ENCODE measurements at places on chromosomes 1 and 21.

GRCh38 chr1:164651351-164651951, 92.5 kb downstream of the PBX1 start:
- DNase-seq: no peak

- no peak for DNase-seq
Observed at GRCh38 chr1:13737398-13737797, 37.4 kb downstream of the PRDM2 start.

GRCh38 chr1:153944005-153944826, 2.3 kb downstream of the DENND4B start:
- no peak for DNase-seq

GRCh38 chr1:166675213-166675612, 164.1 kb upstream of the POGK start:
- DNase-seq: no peak

DNA sequence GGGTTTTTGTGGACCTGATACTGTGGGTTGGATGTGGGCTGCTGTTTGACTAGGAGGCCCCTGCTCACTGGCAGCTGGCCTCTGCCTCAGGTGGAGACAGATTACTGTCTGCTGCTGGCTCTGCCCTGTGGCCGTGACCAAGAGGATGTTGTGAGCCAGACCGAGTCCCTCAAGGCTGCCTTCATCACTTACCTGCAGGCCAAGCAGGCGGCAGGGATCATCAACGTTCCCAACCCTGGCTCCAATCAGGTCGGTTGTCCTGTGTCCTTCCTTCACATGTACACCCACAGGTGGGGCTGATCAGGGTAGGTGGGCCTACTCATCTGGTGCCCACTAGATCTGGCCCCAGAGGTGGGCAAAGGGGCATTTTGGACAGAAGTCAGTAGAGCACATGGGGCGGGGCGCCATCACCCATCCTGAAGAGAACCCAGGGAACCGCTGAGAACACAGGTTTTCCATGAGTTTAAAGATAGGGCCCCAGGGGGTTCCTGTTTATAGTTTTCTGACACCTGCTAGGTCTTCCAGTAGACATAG, 37.2 kb downstream of the ZBTB17 start:
- peak; percentile 17 for DNase-seq

GRCh38 chr1:43994794-43995790, 3.7 kb downstream of the CCDC24 start:
- DNase-seq: peak; percentile 55

DNA sequence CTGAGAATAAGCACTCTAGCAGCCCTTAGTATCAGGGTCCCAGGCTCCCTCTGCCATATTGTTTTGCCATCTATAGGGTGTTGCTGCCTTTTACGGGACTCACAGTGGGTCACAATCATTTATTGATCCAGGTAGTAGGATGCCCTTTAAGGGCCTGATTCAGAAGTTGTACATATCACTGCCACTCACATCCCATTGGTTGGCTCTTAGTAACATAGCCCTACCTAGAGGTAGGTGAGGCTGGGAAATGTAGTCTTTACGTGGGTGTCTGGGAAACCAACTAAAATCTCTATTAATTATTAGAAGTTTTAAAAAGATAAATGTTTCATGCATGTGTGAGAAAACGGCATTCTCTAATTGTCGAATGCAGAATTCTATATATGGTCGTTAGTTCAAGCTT, 78.8 kb upstream of the ATP5PO start:
- DNase-seq: no peak

DNA sequence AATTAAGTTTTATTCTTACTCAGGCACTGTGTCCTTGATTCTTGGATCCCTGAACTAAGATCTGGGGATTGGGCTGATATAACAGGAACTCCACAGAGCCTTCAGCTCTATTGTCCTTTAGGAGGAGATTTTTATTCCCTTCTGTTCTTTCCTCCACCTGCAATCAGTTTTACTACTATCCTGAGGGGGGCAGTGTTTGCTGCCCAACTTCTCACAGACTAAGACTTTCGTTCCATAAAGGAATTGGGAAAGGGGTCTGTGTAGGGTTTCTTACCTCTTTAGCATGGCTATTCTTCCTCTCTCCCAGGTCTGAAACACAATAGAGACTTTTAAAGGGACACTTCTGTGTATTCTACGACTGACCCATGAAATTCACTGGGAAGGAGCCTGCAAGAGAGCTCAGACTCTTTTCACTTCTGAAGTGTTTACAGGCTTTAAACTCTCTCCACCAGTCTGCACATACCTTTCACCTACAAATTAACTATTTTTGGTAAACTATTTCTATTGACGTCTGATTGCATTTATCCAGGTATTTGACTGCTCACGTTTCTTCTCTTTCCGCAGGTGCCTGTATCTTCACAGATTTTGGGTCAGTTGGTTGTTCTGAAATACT, 103.3 kb upstream of the DEPDC1 start:
- no peak for DNase-seq

DNA sequence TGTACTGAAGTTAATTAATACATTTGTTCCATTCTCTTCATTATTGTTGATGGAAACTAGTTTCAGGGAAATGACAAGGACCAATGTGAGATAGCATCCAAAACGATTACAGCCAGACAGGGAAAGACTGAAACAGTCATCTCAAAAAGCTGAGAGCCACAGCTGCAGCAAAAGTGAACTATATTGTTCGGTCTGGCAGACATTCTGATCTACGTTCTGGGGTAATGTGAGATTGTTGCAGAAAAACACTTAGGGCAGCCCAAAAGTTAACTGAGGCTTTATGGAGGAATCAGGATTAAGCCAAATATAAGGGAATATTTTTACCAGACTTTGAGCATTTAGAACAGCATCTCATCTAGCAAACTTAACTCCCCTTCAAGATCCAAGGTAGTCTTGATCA, 112.9 kb downstream of the LRRC40 start:
- no peak for DNase-seq

DNA sequence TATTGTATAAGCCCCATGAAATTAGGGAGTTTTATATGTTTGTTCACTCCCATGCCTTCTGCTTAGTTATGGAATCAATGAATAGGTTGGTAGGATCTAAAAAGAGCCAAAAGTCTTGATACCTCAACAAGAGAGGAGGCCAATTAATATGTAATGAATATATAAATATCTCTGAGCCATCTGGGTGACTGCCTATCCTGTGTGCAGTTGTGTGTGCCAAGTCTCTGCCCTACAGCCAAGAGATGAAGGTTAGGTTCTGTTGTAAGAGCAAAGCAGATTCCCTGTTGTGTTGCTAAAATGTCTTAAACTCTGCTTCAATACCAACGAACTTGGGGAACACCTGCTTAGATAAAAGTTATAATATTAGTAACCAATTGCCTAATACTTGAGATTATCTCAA, 61.8 kb upstream of the GORAB start:
- DNase-seq: no peak

- no peak for DNase-seq
Observed at GRCh38 chr1:168261390-168261789, 19.3 kb upstream of the TBX19 start.

- DNase-seq: no peak
Observed at GRCh38 chr1:89725011-89725370, 92.1 kb downstream of the LRRC8C start.

- no peak for DNase-seq
Observed at GRCh38 chr1:33468967-33469366, 3.5 kb upstream of the ZSCAN20 start.

DNA sequence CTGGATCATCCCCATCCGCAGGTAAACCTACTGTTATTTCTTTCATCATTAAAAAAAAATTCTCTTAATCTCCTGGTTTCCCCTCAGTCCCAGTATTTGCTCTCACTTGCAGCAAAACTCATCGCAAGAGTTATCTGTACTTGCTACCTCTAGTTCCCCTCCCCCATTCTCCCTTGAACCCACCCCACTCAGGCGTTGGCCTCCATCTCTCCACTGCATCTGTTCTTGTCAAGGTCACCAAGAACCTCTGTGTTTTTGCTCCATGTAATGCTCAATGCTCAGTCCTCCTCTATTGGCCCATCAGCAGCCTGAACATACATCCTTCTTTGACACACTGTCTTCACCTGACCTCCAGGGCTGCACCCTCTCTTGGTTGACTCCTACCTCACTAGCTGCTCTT, 4.6 kb downstream of the PKLR start:
- no peak for DNase-seq

DNA sequence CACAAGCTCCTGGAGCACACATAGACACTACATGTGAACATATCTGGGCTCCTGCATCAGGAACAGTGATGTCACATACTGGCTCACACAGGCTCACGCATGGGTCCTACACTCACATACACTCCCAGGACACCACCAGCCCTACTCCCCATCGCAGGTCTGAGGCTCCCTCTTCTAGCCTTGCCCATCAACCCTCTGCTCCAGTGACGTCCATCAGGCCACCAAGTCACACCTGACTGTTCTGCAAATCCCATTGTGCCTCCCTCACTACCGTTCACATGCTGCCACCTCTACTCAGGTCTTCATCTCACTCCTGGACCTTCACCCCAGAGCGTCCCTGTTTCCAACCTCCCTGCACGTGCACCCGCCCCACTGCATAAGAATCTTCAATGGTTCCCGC, 18.1 kb downstream of the TFAP2E start:
- DNase-seq: no peak

DNA sequence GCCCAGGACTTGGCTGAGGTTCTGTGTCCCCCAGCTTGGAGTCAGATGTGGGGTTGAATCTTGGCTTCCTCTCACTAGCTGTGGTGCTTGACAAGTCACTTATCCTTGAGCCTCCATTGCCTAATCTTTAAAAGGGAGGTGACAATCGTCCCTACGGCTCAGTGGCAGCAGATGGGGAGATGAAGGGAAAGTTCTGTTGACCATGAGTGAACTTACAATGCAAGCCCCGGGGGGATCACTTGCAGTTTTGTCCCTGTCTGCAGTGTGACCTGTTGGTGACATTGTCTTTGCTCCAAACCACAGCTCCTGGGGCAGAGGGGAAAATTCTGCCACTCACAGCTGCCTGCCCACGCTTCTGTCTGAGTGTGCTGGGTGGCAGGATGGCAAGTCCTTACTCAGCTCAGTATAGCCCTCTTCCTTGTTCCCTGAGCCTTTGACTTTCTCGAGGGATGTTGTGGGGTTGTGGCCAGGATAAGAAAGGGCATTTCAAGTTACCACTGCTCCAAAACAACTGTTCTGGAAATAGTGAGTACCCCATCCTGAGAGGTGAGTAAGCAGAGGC, 1.7 kb downstream of the PCSK9 start:
- DNase-seq: no peak

GRCh38 chr1:98028800-98029199, 108.0 kb upstream of the DPYD start:
- no peak for DNase-seq

GRCh38 chr1:1167398-1167821, 6.3 kb upstream of the TTLL10 start:
- no peak for DNase-seq

DNA sequence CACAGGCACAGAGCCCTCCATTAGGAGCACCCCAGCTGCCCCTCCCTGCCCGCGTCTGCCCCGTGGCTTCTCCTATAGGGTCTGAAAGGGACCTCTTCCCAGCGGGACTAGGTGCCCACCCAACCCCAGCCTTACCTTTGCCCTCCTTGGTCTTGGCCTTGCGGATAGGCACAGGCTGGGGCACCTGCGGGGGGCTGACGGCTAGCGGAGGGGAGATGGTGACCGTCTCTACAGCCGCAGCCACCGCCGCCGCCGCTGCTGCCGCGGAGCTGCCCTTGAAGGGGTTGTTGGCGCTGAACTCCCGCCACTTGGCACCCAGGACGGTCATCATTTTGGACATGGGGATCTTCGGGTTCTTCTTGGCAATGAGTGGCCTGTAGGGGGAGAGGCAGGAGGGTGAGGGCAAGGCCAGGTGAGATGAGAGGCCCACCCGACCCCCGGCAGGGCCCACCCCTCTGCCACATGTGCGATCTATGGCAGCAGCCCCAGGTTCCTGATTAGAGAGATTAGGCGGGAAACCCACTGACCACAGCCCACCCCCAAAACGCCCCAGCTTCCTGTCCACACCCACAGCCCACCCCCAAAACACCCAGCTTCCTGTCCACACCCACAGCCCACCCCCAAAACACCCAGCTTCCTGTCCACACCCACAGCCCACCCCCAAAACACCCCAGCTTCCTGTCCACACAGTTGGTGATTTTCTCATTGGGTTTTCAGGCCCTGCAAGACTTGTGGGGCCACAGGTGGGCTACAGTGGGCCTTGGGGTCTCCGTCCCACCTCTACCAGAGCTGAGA, 25.4 kb downstream of the CHD5 start:
- DNase-seq: no peak

GRCh38 chr1:226576601-226577000, 28.0 kb downstream of the STUM start:
- DNase-seq: no peak

GRCh38 chr1:236522937-236523703, 662 bp upstream of the LGALS8 start:
- no peak for DNase-seq

DNA sequence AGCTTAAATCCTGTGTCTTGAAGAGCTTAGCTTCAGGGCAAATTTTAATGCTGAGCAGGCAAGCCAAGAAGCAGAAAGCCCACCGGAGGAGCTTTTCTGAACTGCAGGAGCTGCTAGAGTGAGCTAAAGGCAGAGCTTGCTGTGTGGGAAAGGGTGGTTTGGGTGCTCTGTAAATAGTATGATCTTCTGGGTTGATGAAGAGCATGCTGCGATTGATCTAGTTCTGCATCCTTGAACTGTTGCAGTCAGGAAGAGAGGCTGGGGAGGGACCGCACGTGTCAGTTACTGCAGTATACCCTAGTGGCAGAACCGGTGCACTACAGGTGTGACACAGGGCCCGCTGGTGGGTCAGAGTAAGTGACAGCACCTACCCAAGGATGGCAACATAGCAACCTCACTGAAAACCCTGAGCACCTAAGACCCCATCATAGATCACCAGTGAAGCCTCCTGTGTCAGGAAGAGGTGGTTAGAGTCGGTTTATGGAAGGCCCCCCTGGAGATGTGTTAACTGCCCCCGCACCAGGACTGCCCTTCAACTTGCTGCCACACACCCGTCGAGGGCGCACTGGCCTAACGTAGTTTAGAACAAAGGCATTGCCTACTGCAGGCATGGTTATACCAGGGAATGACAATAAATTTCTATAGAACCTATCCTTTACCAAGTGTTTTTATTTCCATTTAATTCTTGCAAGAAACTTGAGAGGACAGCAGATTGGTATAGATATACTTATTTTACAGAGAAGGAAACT, 146.0 kb upstream of the KIAA0040 start:
- peak; percentile 39 for DNase-seq

GRCh38 chr21:45078877-45079281, 4.5 kb downstream of the ADARB1 start:
- no peak for DNase-seq

- DNase-seq: no peak
Observed at GRCh38 chr1:178393370-178393769, 103.4 kb downstream of the CLEC20A start.

GRCh38 chr1:151238467-151238739, 16.1 kb upstream of the PSMD4 start:
- no peak for DNase-seq

DNA sequence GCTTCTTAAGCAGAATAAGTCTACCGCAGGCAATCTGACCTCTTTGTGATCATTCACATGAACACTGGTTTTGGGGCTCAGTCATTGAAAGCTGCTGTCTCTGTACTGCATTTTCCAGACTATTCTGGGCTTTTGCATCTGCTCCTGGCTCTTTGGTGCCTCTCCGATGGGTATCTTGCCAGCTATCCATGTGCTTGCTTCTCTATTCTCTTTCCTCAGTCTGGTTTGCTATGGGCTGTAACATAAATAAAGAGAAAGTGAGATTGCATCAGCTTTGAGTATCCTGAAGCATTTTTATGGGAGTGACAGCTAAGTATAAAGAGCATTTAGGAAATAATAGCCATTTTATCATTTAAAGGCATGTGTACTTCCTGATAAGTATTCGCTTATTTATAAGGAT, 70.7 kb downstream of the C1orf21 start:
- DNase-seq: no peak

- no peak for DNase-seq
Observed at GRCh38 chr1:39268906-39269305, 64.4 kb downstream of the MACF1 start.
